CD4-positive, alpha-beta T cell treated with Interleukin-10 for 1 hour (primary cell): ENCODE measurements at places on chromosomes 7 and 10.

- no peak for DNase-seq
Observed at GRCh38 chr10:86964061-86964846, 4.0 kb upstream of the ADIRF start.

DNA sequence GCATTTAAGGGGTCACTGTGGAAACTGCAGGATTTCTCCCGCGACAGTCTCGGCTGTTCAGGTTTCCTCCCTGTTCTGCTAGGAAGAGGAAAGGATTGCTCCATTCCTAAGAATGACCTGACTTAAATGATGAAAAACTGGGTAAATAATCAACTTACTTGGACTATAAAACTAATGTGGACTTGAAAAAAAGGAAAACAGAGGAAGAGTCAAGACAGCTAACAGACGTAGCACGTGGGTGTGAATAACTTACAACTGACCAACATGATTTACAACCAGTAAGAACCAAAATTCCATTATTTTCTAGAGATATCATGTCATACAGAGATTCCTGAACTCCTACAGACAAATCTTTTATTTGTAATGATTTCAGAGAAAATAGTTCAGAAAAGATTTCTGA is 93.8 kb downstream of the ADAM12 start:
- no peak for DNase-seq

DNA sequence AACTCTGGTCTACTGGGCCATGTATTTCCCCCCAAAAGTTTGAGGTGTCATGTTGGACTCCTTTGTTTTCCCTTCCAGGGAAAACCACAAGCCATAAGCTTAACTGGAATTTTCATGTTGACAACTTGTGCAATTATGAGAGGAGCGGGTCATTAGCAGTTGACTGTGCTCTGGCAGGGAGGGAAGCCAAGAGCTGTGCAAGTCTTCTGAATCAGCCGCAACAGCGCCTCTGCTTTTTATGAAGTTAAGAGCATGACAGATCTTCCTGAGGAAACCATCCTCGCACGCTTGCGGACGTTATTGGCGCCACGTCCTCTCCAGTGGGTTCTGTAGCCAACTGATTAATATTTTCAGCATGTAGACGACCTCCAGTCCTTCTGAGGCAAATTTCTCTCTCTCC is 148.7 kb upstream of the MKI67 start:
- DNase-seq: no peak

DNA sequence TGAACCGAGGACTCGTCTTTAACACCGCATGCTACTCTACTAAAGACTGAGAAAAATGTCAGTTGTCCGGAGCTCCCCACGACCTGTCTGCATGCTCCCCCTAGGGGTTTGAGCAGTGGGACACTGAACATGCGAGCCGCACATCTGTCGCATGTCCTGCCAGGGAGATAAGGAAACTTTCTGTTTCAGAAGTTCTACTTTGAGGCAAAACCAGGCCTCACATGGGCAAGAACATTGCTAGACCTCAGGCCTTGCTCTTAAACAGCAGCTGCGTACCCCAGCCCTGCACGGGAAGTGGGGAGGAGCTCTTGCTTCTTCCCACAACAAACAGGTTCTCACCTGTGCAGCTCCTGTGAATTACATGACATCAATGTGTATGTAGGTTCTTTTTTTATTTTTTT is 30.3 kb upstream of the HERPUD2 start:
- peak; percentile 79 for DNase-seq

GRCh38 chr7:50362712-50363282 is 58.3 kb downstream of the IKZF1 start:
- DNase-seq: peak; percentile 82

GRCh38 chr7:151423936-151424335 is 14.1 kb upstream of the WDR86 start:
- no peak for DNase-seq

DNA sequence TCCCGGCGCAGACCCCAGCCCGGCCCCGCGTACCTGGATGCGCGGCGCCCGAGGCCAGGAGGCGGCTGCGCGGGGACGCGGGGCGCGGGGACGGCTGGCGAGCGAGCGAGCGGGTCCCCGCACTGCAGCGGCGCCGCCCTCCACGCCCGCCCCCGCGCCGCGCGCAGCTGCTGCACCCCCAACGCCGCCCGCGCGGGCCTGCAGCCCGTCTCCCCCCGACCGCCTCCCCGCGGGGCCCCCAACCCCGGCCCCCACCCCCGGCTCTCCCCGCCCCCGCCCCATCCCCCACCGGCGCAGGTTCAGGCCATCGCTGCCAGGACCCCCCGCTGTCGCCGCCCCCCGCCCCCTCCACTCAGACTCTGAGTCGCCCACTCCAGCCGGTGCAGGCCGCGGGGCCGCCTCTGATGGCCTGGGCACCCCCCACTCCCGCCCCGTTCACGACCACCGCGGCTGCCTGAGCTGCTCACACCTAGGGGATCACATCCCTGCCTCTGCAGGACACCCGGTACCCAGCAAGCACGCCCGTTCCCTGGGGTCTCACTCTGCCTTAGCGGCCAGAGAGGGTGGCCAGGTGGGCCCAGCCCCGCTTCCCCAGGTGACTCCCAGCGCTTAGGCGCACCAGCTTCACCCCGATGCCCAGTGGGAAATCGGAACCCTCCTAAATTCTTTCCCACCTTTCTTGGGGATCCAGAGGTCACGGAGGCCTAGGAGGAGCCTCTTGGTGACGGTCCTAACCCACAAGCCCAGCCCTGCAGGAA is 13.9 kb upstream of the DNAAF5 start:
- DNase-seq: no peak

DNA sequence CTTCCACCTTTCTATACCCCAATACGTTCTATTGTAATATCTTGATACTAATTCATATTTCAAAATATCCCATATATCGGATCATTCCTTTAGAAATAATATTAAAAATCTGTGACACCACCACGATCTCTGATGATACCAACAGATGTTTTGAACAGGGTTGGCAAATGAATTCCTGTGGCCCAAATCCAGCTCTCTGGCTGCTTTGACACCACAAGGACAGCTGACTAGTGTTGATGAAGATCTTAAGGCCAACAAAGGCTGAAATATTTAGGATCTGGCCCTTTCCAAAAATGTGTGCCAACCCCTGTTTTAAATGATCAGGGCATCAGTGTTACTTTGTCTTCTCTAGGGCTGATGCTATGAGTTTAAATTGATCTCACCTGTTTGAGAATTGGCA is 380.7 kb upstream of the PFKP start:
- DNase-seq: no peak

DNA sequence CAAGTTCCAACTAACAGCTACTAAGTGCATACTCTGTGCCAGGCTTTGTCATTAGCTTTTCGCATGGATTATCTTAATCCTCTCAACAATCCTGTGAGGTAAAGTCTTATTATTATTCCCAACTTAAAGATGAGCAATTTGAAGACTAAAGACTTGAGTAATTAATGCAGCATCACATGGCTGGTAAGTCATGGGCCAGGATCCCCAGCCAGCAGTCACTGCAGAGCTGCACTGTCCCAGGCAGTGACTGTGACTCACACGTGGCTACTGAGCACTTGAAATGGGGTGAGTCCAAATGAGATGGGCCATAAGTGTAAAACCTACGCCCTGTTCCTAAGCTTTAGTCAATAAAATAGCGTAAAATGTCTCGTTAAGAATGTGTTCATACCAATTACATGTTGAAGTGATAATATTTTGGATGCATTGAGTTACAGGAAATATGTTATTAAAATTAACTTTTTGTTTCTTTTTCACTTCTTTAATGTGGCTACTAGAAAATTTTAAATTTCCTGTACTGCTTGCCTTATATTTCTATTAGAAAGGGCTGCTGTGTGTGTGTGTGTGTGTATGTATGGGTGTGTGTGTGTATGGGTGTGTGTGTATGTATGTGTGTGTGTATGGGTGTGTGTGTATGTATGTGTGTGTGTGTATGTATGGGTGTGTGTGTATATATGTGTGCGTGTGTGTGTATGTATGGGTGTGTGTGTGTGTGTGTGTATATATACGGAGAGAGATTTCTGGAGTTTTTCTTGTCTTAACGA is 756.3 kb downstream of the AUTS2 start:
- DNase-seq: peak; percentile 13

- DNase-seq: peak; percentile 66
Observed at GRCh38 chr10:80684259-80684658, 146.6 kb downstream of the SH2D4B start.

DNA sequence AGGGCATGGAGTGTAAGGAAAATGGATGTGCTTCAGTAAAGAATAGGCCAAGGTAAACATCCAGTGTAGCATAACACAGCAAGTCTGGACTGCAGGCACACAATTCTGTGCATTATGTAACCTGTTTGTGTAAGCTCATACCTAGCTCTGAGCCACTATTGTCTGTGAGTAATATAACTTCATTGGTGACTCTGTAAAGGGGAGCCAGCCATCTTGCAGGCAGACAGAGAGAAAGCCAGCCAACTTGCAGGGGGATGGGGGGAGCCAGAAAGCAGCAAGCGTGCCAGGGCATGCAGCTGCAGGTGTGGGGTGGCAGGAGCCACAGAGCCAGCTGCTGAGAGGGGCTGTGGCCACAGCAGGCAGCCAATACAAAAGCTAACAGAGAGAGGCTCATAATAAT is 449.2 kb downstream of the IPMK start:
- no peak for DNase-seq

GRCh38 chr10:12405342-12406320 is 56.3 kb downstream of the CAMK1D start:
- no peak for DNase-seq

DNA sequence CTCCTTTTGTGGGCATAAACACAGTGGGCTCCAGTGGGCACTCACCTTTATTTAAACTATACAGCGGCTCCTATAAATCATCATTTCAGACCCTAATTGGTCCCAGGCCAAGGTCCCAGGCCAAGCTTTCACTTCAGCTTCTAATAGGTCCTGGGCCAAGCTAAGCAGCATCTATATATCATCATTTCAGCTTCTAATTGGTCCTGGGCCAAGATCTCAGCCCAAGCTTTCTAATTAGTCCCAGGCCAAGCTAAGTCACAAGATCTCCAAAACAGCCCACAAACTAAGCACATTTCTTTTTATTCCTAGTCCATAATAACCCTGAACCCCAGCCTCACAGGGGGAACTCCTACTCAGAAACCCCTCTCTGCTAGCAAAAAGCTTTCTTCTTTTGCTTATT is 47.1 kb downstream of the ZNF680 start:
- DNase-seq: no peak

DNA sequence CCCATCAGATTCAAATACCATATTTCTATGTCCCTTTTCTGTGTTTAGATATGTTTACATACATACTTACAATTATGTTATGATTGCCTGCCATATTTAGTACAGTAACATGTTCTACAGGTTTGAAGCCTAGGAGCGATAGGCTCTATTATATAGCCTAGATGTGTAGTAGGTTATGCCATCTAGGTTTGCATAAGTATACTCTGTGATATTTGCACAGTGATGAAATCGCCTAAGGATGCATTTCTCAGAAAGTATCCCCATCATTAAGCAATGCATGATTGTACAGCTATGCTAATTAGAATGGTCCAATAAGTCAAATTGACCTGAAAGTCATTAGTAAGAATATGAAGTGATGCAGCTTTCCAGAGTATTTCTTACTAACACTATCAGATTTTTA is 1171.7 kb upstream of the LRRTM3 start:
- DNase-seq: no peak

DNA sequence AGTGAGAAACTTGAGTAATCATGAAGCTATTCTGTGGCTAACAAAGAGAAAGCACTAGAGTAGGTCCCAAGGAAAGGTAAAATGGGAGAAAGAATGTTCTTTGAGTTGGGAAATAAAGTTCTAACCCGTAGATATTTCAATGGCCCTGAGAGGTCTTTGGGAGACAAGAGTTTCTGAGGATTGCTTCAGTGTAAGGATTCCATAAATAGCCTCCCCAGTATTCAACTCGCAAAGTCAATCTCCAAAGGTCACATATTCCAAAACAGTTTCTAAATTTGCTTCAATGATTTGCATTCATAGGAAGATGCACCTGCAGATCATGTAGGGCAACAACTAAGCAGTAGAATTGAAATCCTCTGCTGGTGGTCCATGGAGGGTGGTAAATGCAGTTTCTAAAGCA is 238.5 kb downstream of the TMEM178B start:
- DNase-seq: no peak

DNA sequence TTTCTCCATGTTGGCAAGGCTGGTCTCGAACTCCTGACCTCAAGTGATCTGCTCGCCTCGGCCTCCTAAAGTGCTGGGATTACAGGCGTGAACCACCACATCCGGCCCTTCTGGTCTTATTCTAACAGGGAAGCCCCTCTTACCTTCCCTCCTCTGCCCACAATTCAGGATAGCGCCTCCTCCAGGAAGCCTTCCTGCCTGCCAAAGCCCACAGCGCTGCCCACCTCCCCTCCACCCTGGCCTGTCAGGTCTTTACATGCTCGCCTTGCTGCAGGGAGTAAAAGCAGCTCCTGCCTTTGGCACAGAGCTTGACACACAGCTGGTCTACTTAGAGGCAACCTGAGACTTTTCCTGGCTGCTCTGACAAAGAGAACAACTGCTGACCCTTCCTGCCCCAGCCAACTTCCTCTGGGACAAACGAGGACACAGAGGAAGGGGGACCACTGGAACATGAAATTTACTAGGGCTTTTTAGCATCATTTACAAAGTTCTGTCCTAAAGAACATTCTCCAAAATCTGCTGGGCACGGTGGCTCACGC is 13.2 kb downstream of the MLXIPL start:
- no peak for DNase-seq
